ENCODE measurements at places on chromosomes 11 and 22. TPM values are rescaled to one million over a fixed set of nuclear protein-coding genes. Genes with fewer than 3 reads are reported as not detected.

The SPI1 gene
- not detected for total RNA-seq

The DEUP1 gene
- not detected for total RNA-seq

The CARD18 gene
- total RNA-seq, result not detected

The CD82 gene
- total RNA-seq, result 5.9 TPM

The TPH1 gene
- total RNA-seq, result 0.27 TPM

The NRXN2 gene
- total RNA-seq, result 0.19 TPM

The TPBGL gene
- total RNA-seq, result 0.14 TPM

The SYT7 gene
- total RNA-seq, result 1.2 TPM

The LARGE2 gene
- total RNA-seq, result 1.6 TPM

The TMEM45B gene
- not detected for total RNA-seq

The HBG1 gene
- not detected for total RNA-seq

The CD3G gene
- not detected for total RNA-seq

The ART1 gene
- not detected for total RNA-seq

The TRIM29 gene
- total RNA-seq, result 19.4 TPM

The MSANTD2 gene
- 5.5 TPM for total RNA-seq

The IGF2 gene
- 2.3 TPM for total RNA-seq

The PGA3 gene
- total RNA-seq, result not detected

The NAALAD2 gene
- total RNA-seq, result not detected

The PRSS23 gene
- total RNA-seq, result 410 TPM

The IL17REL gene
- total RNA-seq, result 0.04 TPM

The DRD4 gene
- total RNA-seq, result 0.32 TPM

The BID gene
- 88.5 TPM for total RNA-seq

The BCO2 gene
- total RNA-seq, result 1.1 TPM

The HTR3A gene
- total RNA-seq, result not detected

The TXN2 gene
- 71.6 TPM for total RNA-seq

The OOSP2 gene
- not detected for total RNA-seq

The CRYBB3 gene
- not detected for total RNA-seq

The PNPLA3 gene
- 1.5 TPM for total RNA-seq

The IL17RA gene
- 7.0 TPM for total RNA-seq

The OR4D5 gene
- not detected for total RNA-seq

The NXPE1 gene
- total RNA-seq, result not detected

The SYT13 gene
- 5.8 TPM for total RNA-seq

The TMPRSS6 gene
- not detected for total RNA-seq

The SWAP70 gene
- total RNA-seq, result 26.0 TPM

The TUB gene
- 6.4 TPM for total RNA-seq

The CBY1 gene
- total RNA-seq, result 14.2 TPM

The OR52N5 gene
- total RNA-seq, result not detected
